ENCODE measurements at places on chromosomes 4 and X.

DNA sequence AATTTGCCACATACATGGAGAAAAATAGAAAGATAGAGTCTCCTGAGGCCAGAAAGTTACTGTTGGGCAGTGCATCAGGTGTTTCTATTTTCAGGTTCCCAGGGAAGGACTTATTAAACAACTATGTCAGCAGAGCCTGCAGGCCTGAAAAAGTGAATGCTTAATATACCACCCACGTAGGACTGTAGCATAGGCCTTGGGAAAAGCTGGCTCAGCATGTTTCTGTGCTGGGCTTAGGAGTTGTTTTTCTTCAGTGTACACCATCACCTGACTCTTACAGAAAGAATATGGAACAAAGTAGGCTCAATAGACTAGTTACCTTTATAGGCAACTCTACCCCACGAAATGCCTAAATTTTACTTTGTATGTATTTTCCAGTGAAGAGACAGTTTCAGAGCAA lies 1385.9 kb downstream of the FAM133A start:
- DNase-seq = no peak

GRCh38 chr4:100977274-100977673 lies 370.1 kb downstream of the PPP3CA start:
- no peak for DNase-seq

- DNase-seq = no peak
These were observed 531 bp downstream of the STAG2 start for GRCh38 chrX:123962006-123962467.

DNA sequence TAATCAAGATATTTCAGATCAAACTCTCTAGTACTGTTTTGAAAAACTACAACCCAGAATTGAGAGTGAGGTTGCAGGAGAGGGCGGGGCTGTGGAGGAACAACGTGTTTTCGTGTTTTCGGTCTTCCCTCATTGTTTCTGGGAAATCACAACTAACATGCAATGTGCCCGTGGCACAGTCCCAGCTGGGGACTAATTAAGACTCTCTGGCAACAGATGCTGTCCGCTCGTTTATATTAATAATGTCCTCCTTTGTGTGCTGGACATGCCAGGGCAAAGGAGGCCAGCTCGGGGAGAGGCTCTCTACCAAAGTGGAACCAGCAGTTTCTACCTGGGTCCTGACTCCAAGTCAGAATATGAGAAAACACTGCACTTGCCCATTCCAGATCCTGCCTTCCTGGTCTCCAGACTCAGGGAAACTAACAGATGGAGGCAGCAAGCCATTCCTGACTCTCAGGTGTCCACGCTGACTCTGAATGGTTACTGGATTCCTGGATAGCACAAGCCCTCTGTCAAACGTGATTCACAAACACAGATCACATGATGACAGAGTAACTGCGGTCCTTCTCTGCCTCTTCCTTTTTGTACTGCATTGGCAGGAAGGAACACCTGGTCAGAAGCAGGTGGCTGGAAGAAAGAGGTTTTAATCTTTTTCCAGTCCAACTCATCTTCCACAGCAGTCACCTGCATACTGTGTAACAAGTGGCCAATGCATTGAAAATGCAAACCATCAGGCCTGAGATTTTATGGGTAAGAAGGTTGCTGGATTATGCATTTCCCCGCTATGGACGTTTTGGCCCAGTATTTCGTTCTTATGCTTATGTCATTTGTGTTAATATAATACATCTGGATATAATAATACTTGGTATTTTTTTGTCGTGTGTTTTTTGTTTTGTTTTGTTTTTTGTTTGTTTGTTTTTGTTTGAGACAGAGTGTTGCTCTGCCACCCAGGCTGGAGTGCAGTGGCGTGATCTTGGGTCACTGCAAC lies 65.0 kb downstream of the COQ2 start:
- peak; percentile 71 for DNase-seq

- no peak for DNase-seq
These were observed 118.7 kb downstream of the TSPAN5 start for GRCh38 chr4:98539741-98540140.

DNA sequence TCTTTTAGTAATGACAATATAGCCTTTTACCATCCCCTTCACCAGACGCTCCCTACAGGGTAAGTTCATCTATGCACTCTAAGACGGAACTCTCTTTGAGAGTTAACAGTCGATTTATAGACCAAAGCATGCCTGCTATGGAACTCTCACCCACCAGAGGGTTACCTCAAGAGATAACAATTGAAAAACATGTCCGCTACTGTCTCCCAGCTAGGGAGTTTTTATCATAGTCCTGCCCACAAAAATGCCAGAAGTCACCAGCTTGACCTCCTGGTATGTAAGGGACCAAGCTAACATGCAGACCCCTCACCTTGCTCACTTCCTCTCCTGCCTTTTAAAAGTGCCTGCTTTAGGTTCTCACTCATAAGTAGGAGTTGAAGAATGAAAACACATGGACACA lies 16.7 kb upstream of the YTHDC1 start:
- no peak for DNase-seq

DNA sequence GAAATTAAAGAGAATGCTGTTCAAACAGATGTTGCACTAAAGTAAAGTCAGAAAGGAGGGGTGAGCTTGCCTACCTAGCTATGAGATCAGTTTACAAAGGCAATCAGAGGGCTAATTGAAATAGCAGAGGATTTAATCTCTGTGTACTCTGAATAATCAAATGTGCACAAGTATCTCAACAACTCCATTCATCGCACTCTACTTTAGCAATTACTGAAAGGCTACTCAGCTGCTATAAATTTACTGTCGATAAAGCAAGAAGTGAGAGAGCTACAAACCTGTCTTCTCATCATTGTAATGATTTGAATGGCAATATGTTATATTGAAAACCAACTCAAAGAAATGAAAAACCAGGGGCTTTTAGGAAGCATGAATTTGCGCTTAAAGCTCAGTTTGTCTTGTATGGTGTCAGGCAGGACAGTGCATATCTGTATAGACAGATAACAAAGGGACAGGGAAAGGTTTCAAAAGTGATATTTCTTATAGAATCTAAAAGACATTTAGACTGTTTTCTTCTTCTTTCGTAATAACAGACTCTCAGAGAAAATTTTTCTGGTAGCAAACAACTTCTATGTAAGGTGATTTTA lies 34.8 kb downstream of the GC start:
- DNase-seq = no peak

- no peak for DNase-seq
These were observed 213.1 kb upstream of the NOCT start for GRCh38 chr4:138802499-138802898.

DNA sequence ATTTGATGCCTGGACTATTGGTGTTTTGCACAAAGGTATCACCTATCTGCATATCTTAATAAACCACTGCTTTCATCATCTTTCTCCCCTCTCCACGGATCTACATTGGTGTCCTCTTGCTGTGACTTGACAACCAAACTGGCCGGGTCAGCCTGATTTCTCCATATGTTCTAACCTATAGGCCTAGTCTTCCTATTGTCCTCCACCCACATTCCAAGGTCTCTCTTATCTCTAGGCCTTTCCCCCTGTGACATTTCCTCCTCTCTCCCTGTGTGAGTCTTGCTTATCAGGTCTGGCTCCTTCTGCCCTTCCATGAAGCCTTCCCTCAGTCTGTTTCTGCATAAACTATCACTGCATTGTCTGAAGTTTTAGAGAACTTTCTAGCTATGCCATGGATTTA lies 33.7 kb downstream of the ARHGAP24 start:
- no peak for DNase-seq

DNA sequence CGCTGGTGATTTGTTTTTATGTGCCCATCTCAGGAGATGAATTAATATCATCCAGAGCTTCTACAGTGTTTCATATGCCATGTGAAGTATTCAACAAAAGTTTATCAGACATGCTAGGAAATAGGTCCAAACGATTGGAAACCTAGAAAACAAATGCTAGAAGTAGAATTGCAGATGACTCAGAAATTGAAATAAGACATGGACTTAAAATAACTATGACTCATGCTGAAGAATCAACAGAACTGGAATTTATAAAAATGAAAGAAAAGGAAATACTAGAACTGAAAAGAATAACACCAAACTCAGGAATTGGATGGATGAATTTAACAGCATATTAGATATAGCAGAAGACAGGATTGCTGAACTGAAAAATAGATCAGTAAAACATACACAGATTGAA lies 172.7 kb upstream of the GIMD1 start:
- no peak for DNase-seq

DNA sequence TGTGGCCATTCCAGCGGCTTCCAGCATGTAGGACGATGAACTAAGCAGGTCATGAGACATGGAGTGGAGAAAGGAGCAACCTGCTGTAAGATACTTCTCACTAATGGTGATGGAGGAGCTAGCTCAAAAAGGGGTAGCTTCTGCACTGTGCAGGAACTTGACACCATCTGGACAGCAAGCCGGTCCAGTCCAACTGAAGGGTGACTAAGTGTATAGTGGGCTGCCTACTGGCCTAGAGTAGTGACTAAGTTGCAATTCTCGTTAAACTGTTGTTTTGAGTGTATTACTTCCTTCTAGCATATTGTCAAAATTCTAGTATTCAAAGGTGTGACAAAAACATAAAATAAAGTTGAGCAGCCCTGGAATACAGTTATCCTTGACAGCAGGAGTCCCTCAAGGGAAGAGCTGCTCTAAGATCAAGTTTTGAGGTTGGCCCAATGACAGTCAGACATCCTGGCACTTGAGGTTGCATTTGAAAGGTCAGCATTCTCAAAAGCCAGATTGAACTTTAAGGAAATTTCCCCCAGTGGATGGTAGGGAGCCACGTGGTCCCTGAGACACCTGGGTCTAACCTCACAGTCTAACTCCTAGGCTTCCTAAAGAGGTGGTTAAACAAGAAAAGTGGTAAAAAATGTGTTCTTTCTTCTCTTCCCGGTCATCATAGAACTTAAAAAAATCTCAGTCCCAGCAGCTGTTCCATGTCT lies 8.0 kb downstream of the CETN2 start:
- no peak for DNase-seq

GRCh38 chrX:150036181-150036580 lies 97.9 kb upstream of the EOLA2 start:
- no peak for DNase-seq

DNA sequence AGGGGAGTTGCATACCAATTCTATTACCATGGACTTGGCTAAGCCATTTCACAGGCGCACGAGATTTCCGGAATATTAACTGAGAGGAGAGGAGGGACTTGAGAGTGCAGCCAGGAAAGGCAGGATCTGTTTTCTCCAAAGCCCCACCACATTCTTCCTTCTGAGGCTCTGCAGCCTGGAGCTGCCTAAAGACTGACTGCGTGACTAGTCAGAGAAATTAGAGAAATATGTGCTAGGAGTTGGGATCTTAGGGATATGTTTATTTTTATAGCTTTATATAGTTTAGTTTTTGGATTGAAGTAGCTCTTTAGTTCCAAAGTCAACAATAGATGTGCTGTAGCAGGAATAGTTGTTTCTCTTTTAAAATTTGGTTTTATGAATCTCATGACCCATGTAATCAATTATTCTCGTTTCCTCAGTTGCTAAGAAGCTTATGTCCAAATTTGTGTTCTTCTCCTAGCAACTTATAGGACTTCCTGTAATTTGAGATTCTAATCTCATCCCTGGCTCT lies 300.1 kb upstream of the DDX53 start:
- DNase-seq = no peak

DNA sequence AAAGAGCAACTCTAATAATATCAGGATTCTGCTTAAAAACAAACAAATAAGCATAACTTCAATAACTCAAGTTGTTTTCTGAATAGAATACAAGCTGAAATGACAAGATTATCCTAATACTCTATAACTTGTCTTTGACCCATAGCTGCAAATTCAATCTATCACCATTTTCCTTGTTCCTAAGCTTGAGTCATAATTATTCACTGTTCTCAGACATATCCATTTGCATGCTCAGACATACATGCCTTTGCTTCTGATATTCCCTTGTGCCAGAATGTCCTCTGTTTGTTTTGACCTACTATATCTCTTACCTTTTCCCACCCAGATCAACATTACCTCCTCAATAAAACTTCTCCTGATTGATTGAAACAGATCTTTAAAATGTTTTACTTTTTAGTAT lies 109.7 kb downstream of the SNCA start:
- DNase-seq = no peak

GRCh38 chr4:27218013-27218412 lies 357.4 kb downstream of the STIM2 start:
- DNase-seq = no peak

GRCh38 chr4:85381968-85382367 lies 93.0 kb upstream of the ARHGAP24 start:
- DNase-seq = no peak

DNA sequence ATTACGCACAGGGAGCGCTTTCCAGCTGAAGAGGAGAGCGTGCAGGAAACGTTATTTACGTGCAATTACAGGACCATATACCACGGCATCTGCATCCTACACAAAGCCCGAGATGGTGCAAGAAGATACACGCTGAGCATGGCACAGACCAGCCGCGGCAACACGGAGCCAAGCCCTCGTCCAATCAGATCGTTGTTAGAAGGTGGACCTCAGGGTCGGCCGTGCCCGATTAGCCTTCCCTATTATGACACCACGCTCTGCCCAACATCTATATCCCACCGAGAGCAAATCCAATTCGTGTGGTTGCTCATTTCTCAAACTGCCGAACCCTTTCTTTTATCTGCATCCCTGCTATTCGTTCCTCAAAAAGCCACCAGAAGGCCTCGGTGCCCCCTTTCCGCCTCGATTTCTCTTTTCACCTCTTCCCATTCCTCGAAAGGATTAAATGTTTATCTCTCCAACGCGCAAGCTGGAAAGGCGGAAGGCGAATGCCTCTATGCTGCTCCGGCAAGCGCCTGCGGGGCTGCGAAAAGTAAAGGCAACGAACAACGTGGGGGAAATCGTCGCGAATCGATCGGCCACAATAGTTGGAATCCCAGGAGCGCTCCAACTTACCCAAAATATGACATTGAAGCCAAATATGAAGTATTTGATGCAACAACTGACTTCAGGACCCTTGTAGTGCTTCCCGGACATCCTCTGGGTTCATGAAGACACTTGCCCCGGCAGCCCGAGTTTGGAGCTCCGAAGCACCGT lies 702 bp downstream of the TSPAN5 start:
- peak; percentile 89 for DNase-seq

- DNase-seq = peak; percentile 87
These were observed 5.0 kb downstream of the UVSSA start for GRCh38 chr4:1351854-1352566.

DNA sequence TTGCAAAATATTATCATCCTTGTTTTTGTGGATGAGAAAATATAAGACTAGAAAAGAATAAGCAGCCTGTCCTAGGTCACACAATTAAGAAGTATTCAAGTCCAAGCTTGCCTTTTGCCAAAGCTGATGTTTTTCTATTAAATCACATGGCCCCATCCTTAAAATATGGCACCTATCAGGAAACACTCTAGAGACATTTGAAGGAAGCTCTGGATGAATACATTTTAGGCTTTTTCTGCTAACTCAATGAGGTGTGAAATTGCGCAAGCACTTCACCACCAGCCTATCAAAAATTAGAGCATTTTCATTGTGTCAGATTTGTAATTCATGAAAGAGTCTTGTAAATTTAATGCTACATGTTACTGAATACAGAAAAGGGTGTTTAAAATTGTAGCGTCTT lies 251.1 kb upstream of the MAD2L1 start:
- DNase-seq = no peak

GRCh38 chrX:30010471-30010870 lies 204.9 kb upstream of the MAGEB2 start:
- DNase-seq = no peak
